NCI-H2081 treated with DMSO at 0.1 percent for 48 hours (cell line): ENCODE measurements at places on chromosomes 6 and 20.

DNA sequence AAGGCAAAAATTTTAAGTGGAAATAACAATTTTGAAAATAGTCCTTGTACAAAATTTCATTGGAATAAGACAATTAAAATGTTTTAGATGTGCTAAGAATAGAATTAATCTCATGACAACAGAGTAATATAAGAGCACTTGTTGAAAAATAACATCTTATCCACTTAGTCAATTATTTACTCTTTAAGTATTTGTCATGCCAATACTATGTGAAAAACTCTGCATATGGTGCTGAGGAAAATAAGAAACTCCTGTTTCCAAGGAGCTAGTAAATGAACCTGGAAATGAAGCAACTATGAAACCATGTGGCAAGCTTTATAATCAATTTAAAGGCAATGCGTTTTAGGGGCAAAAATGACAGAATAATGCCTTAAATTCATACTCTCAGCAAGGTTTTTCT lies 42.7 kb upstream of the HCRTR2 start:
- DNase-seq, result no peak

DNA sequence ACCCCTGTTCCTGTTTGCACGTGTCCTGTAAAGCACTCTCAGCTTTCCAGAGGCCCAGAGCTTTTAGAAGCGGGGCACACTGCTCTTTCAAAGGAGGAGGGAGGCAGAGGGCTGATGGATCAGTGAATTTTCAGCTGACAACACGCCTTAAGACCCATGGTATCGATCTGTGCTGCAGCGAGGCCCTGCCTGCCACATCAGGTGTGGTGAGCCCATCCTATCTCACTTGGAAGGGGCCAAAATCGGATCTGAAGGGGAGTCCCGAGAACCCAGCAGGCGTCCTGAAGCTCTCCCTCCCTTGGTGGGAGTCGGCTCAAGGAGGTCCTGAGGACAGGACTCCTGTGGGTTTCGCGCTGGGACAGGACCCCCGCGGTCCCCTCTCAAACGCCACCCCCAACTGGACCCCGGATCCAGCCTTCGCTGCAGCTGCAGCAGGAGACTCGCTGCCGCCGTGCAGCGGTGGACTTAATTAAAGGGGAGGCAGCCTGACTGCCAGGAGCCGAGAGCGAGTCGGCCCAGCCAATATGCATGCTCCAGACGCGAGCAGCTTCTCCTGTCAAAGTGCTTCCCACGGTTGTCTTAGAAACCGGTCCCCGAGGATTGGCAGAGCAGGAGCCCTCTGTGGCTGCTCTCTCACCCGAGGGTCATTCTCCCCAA lies 580.0 kb upstream of the ZNF337 start:
- no peak for DNase-seq

- DNase-seq, result no peak
Observed at GRCh38 chr6:159984268-159984786, 15.4 kb downstream of the IGF2R start.

DNA sequence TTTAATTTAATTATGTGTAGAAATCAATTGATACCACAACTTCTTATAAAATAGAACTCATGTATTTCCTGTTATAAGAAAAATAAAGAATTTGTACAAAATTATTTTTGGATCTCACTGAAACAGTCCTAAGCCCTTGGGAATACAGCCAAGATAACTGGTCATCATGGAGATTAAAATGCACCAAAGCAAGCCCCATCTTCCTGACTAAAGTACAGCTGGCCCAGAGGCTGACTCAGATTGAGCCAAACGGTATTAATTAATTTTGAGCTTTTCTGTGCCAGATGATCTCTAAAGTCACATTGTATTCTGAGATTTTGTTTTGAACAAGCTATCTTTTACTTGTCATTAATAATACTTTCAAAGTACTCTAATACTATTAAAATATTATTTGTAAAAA lies 978.5 kb downstream of the TBC1D32 start:
- DNase-seq, result no peak

DNA sequence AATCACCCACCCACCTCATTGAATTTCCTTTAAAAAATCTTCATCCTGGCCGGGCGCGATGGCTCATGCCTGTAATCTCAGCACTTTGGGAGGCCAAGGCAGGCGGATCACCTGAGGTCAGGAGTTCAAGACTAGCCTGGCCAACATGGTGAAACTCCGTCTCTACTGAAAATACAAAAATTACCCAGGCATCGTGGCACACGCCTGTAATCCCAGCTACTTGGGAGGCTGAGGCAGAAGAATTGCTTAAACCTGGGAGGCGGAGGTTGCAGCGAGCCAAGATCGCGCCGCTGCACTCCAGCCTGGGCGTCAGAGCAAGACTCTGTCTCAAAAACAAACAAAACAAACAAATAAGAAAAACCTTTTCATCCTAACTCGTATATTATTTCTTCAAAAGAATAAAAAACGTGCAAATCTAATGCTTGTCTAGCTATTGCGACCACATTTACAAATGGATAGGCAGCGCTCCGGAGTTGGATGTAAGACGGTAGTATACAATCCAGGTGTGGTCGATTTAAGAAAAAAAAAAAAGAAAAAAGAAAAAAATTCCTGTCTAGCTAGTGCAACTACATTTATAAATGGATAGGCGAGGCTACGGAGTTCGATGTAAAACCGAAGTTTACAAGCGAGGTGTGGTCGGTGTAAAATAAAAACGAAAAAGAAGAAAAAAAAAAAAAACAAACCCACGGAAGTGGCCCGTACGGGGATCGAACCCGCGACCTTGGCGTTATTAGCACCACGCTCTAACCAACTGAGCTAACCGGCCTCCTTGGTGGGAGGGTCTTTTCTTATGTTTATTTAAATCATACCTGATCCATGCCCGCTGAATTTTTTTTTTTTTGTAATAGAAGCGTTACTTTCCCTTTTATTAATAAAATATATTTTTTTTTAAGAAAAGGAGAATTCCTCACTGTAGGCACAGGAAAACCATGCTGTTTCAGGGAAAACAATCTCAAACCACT lies 70.7 kb upstream of the PRSS16 start:
- peak; percentile 37 for DNase-seq

GRCh38 chr6:71279740-71280139 lies 8.9 kb upstream of the OGFRL1 start:
- no peak for DNase-seq

DNA sequence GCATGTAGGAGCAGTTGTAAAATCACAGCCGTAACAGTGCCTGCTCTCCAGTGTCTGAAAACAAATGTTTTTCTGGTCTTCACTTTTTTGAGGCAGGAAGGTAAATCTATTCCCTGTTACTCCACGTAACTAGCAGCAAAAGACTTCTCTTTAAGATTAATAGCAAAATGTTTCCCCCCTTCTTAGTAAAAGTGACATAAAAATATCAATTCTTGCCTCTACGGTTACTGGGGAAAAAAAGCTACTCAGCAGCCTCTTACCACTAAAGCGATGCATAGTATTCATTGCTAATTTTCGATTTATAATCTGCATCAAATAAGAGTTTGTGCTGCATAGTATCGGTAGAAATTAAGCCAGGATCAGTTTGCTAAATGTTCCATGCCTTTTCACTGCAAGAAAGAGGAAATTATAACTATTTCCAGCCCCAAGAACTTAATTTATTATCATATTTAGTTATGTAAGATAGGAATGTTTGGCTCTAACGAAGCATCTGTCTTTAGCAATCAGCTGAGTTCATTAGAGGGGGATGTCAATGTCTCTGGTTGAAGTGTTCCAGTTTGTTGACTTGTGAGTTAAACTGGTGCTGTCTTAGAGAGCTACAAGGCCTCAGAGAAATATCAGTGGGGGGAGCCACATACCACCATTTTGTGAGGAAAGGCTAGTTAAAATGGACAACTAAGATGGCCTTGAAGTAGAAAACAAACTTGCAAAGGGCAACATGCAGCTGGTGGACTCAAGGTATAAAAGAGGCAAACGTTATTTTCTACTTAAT lies 617 bp upstream of the TSPYL1 start:
- no peak for DNase-seq

GRCh38 chr6:148021699-148022098 lies 320.9 kb upstream of the SASH1 start:
- no peak for DNase-seq

GRCh38 chr6:30283761-30284160 lies 43.0 kb upstream of the TRIM39 start:
- no peak for DNase-seq

DNA sequence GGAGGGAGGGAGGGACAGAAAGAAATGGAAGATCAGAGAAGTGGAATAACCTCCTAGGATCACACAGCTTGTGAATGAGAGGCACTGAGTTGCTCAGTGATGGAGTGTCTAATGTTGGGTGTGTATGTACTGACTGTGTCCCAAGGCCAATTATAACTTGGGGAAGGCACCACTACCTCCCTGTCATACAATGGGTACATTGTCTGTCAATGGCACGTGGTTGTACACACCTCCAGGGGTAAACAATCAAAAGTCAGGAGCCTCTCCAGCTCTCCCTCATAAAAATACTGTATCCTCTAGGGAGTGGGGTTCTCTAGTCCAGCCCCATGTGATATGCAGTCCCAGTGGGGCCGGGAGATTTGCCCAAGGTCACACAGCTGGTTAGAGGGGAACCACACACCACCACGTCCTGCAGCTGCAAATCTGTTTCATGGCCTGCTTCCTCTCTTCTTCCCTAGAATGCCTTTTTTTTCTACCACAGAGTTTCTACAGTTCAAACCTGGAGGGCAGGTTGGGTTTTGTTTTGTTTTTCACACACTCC lies 112.5 kb downstream of the SNX5 start:
- DNase-seq, result no peak

DNA sequence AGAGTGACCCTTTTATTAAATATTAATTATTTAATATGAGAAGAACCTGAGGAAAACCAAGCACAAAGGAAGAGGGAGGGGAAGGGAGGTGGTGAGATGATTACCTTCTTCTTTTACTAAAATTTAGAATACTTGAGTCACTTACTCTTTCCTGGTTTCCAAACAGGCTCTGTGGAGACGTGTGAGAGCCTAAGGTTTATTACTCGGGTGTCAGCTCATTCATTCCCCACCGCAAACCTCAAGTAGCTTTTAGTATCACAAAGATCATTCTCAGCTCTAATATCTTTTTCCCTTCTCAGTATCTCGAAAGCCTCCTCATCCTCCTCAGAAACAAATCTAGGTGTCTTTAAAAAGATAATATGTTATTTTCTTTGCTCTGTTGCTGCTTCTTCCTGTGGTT lies 497.2 kb upstream of the JARID2 start:
- DNase-seq, result no peak

GRCh38 chr20:62294516-62294915 lies 8.3 kb upstream of the ADRM1 start:
- DNase-seq, result no peak

DNA sequence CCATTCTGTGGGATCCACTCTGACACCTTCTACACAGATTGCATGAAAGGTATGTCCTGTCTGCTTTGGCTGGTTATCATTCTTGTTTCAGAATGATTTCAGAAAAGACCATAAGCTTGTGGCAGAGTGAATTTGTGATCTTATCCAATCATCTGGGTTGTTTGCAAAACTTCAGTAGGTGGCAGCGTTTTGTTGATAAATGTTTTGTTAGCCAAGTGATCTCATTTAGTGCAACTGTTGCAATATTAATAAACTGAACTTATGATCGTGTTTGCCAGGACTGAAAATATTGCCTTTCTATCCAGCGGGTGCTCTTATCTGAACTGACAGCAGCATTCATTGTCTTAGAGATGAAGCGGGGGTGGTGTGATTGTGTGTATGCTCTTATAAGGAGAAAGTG lies 613.2 kb upstream of the NOX3 start:
- DNase-seq, result no peak

DNA sequence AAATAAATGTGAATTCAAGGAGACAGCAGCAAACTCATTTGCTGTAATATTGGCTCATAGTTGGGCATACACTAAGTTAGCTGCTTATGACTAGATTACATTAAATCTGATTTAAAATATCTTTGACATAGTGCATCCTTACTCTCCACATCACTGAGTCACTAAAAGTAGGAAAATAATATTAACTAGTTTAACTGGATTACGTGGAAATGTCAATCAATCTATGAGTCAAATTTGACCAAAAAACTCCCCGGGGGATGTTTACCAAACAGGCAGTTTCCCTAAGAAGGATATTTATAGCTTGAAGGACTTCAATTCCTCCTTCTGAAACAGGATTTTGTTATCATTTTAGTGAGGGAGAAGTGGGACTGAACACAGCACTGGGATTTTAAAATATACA lies 366.5 kb downstream of the ESR1 start:
- DNase-seq, result no peak

GRCh38 chr20:51732096-51732791 lies 35.9 kb downstream of the ATP9A start:
- no peak for DNase-seq

DNA sequence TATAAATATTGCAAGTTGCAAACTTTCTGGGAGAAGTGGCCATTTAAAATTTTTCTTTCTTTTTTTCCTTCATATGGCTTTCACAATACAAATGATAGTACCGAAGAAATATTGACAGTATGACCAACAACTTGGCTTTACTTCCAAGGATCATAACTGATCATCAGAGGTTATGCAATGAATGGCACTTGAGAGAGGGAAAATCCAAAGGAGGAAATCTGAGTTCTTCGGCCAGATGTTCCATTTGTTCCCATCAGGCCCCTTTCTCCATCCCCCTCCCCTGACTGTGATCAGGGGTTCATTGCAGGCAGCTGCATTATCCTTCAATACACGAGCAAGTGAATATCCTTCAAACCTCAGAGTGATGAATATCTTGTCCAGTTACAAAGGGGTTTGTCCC lies 130.0 kb upstream of the UST start:
- no peak for DNase-seq
